ENCODE measurements at places on chromosomes 6 and 20.

DNA sequence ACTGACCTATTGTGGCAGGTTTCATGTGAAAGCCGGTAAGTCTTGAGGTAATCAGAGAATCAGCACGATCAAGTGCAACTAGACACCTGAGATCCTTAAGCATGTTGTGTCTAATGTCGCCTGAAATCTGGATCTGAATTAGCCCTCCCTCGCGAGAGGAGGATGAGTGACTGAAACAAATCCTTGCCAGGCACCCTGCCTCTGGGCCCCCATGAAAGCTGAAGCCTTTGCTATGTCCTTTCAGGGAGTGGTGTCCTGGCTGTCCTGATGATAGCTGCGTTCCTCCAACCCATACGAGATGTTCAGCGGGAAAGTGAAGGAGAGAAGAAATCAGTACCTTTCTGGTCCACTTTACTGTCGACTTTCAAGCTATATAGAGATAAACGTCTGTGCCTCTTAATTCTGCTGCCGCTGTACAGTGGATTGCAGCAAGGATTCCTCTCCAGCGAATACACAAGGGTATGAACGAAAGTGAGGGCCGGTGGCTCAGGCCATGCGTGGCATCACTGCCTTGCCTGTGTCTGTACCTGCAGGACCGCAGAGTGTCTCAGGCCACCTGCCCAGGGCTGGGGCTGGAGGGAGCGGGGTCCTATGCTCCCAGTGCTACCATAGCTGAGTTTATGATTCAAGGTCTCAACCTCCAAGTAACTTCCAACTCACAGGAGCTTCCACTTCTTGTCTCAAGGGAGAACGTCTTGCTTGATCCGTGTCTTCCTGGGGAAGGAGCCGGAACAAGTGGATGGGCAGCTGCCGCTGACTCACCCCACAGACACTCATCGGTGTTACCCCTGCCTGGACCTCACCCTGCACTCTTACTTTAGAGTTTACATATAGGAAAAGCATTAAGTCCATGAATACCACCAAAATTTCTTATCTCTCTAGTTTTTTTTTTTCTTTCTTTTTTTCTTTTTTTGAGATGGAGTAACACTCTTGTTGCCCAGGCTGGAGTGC is 12.8 kb downstream of the UNC93A start:
- no peak for DNase-seq

- peak; percentile 15 for DNase-seq
Measured at GRCh38 chr20:17571153-17571527, 1.3 kb downstream of the DSTN start.

DNA sequence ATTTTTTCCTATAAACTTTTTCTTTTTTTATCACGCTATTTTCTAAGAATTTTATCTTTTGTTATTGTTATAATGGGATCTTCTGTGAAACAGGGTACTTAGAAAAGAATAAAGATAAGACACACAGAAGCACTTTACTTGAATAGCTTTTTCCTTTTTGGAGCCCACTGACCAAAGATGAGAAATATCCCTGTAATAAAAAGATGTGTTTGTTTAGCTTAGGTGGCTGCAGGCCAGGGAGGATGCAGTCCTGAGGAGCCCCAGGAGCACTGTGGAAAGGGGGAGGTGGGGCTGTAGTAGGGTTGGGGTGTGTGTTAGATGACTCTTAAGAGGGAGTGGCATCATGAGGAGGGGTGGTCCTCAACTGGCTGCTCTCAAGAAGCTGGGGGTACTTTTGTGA is 128.6 kb downstream of the ARID1B start:
- DNase-seq: no peak

GRCh38 chr6:13012977-13013680 is 296.6 kb downstream of the PHACTR1 start:
- no peak for DNase-seq

- no peak for DNase-seq
Measured at GRCh38 chr6:26459023-26459810, 1.5 kb downstream of the BTN2A1 start.

DNA sequence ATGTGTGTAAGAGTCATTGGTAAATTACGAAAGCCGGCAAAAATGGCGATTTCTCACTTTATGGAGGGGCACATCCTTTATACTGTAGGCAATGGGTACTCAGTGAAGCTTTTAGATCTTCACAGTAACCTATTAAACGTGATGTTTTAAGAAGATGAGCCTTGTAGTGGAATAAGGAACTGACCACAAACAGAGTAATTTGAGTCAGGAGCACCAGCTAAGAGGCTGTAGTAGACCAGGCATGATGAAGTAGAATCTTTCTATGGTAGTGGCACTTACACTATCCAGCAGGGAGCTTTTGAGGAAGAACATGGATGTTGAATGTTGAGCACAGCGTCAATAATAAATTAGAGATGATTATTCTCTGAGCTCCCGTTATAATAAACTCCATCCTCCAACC is 65.9 kb downstream of the HIVEP2 start:
- no peak for DNase-seq

DNA sequence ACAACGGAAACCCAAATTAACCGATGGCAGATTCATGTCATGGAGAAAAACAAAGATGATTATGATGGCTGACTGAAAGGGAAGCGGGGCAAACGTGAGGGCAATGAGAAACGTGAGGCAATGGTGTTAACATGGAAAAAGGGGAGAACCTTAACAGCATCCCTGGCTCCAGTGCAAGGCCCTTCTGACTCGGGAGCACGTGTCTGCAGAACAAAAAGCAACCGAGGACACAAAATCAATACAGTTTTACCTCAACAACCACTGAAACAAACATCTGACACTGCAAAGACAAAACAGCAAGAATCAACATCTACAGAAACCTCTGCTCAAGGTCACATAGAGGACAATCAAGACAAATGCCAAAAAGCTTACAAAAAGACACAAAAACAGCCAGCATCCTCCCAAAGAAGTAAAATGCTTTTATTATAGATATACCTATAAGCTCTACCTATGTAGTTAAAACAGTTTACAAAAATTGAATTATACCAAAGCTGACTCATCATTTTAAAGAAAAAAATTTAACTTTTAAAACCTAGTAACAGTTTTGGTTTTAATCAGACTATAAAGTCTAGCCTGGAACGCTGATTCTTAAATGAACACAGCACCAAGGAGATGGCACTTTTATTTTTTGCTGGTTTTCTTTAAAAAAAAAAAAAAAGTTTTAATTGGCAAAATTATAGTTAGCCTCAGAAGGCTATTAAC is 43.1 kb downstream of the SMLR1 start:
- DNase-seq: no peak

- no peak for DNase-seq
Measured at GRCh38 chr6:43303751-43304331, 4.8 kb downstream of the CRIP3 start.

DNA sequence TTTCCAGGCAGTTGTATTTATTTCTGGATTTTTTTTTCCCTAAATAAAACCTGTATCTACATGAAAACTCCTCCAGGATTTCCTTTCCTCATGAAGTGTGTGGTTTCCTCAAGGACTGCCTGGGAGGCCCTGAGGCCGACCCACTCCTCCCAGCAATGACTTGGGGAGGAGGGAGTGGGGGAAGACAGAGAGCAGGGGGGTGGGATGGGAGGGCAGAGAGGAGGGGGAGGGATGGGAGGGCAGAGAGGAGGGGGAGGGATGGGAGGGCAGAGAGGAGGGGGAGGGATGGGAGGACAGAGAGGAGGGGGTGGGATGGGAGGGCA is 161.8 kb upstream of the AGPAT4 start:
- no peak for DNase-seq

GRCh38 chr6:140809694-140810101 is 1323.0 kb upstream of the GJE1 start:
- no peak for DNase-seq

DNA sequence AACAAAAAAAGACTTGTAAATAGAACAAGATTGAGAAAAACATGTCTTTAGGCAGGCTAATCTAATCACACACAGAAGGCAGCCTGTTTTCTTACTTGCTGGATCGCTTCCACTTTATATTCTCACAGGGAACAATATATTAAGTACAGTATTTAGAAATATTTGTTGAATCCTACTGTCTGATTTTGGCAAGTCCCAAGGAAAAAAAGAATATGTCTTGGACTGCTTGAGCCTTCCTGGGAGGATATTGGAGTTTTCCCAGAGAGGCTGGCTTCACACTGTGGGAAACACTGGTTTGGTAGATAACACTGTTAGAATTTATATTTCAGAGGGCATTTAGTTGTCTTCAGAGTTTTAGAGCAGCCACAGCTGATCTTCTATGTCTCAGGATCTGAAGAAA is 229.7 kb downstream of the PRL start:
- no peak for DNase-seq

DNA sequence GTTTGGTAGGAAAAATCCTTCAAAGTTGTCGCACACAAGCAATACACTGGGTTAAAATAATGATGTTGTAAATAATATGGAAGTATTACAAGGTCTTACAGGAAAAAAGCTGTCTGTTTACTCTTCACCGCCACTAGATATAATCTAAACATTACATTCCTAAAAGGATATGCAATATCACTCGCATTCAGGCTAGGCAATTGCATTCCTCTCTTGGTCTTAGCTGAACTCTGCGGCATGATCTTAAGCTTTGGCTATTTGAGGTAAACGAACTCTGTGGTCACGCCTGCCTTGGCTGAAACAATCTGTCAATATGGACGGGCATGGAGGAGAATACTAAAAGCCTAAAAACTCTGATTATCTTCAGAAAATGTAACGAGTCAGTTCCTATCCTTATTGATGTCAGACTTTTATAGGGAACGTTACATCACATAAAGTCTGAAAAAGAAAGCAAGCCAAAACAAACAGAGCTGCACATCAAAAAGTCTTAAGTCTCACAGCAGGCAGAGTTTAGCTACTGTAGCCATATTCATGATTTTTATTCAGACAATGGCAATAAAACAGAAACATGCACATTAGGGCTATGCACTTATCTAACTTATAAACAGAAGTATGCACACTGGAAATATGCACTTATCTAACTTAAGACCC is 30.8 kb upstream of the FILIP1 start:
- no peak for DNase-seq

GRCh38 chr6:51318674-51319073 is 500.0 kb downstream of the TFAP2B start:
- DNase-seq: no peak

- DNase-seq: peak; percentile 54
Measured at GRCh38 chr6:90388395-90388794, 91.8 kb upstream of the BACH2 start.

- no peak for DNase-seq
Measured at GRCh38 chr6:166611631-166612030, 15.4 kb downstream of the RPS6KA2 start.

DNA sequence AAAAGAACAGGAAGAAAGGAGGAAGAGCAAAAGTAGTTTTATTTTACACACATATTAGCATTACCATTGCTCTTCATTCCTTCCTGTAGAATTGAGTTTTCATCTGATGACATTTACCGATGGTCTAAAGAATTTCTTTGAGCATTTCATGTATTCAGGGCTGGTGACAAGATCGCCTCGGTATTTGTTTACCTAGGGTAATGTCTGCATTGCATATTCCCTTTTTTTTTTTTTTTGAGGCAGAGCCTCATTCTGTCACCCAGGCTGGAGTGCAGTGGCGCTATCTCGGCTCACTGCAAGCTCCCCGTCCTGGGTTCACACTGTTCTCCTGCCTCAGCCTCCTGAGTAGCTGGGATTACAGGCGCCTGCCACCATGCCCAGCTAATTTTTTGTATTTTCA is 19.3 kb downstream of the RAB22A start:
- DNase-seq: no peak

DNA sequence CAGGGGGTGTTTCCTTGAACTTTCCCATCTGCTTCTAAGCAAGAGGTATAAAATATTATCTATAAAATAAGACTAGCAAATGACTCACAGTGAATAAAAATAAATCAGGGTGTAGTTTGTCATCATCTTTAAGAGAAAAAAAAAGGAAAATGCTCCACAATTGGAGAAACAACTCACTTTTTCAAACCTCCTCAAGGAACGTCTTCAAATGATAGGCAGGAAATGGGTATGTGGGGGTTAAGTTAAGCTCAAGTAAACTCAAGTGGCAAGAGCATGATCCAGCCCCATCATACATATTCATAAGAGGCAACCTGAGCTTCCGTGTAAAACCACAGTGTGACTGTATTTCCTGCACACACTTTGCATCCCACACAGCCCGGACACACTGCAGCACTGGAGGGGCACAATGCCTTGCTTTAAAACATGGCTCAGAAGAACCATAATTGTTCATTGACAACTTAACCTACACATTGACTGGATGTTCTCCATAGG is 58.5 kb upstream of the CEP85L start:
- DNase-seq: peak; percentile 77

- DNase-seq: no peak
Measured at GRCh38 chr6:116596815-116597214, 19.5 kb upstream of the RSPH4A start.

- no peak for DNase-seq
Measured at GRCh38 chr6:36124881-36125280, 5.4 kb upstream of the MAPK13 start.

DNA sequence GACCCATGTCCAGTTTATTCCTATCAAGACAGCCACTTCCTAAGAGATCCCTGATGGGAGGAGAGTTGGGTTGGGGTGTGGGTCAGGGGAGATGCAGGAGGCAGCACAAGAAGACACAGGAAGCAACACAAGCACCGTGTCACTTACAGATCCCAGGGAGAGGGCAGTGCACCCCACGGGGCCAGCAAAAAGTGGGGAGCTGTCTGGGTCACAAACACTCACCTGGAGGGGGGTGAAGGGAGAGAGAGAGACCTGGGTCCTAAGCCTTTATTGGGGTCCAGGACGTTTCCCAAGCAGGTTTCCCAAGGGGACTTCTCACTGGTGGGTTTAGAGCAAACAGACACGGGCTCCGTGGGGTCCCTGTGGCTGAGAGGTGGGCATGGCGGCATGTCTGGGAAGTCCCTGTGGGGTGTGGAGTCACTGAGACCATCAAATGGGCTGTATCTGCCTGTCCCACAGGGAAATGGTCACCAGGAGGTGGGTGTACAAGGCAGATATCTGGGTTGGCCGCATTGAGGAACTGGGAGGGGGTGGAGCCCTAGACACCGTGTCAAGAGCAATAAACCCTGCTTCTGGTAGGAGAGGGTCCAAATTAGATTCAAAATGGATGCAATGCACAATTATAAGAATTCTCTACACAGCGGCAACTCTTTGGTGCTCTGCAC is 1.6 kb upstream of the CD93 start:
- DNase-seq: no peak

GRCh38 chr6:156944412-156944811 is 167.2 kb downstream of the ARID1B start:
- no peak for DNase-seq

GRCh38 chr6:120805276-120805675 is 529.0 kb downstream of the TBC1D32 start:
- no peak for DNase-seq
